ENCODE measurements at places on chromosomes 6 and 20. TPM values are rescaled to one million over a fixed set of nuclear protein-coding genes. Genes with fewer than 3 reads are reported as not detected.

The TENT5A gene
- total RNA-seq: 6.2 TPM

The GPR6 gene
- not detected for total RNA-seq

The MUC22 gene
- total RNA-seq: not detected

The KIF25 gene
- not detected for total RNA-seq

The ADGRF5 gene
- total RNA-seq: not detected

The FOXA2 gene
- total RNA-seq: not detected

The ADGRB3 gene
- total RNA-seq: not detected

DNA sequence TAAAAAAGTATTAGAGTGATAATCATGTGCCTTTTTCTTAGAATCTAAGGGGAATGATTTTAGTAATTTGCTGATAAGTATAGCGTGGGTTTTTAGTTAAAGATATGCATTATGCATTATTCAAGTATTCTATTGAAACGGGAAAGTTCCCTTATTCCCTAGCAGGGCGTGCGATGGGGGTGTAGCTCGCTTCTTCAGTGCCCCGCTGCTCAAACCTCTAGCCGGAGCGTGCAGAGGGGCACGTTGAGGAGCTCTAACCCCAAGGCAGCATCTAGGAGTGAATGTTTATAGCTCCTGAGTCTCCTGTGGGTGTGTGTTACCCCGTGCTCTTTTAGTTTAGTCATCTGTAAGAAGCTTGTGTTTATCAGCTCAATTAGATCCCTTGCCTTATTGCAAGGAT lies 1339.5 kb upstream of the MAP3K7 start:
- DNase-seq: no peak
- no peaks in the 10 kb centered on the region for H3K4me1 ChIP-seq
- no peaks in the 10 kb centered on the region for H3K36me3 ChIP-seq
- no peak overlapping the region for H3K27ac ChIP-seq

DNA sequence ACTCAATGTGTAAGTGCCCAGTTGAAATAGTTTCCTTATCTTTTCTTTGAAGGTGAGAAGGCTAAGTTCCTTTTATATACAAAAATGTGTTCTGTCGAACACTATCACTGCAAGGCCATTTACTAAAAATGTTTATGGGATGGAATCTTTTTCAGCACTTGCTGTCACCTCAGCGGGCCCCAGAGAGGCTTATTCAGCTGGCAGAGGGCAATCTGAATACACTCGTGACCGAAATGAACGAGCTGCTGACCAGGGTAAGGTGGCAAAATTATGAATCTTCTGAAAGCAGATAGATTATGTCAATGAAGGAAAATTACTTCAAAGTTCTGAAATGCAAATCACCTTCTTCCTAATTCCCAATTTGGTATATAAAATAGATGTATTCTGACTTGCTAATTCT lies 340.2 kb downstream of the ARHGAP18 start:
- H3K27ac ChIP-seq: peak overlapping the region; percentile 41
- no peaks in the 10 kb centered on the region for H3K27me3 ChIP-seq
- peaks cover 17% of the 10 kb centered on the region for H3K4me1 ChIP-seq
- H3K4me3 ChIP-seq: peak overlapping the region; percentile 45
- DNase-seq: no peak

DNA sequence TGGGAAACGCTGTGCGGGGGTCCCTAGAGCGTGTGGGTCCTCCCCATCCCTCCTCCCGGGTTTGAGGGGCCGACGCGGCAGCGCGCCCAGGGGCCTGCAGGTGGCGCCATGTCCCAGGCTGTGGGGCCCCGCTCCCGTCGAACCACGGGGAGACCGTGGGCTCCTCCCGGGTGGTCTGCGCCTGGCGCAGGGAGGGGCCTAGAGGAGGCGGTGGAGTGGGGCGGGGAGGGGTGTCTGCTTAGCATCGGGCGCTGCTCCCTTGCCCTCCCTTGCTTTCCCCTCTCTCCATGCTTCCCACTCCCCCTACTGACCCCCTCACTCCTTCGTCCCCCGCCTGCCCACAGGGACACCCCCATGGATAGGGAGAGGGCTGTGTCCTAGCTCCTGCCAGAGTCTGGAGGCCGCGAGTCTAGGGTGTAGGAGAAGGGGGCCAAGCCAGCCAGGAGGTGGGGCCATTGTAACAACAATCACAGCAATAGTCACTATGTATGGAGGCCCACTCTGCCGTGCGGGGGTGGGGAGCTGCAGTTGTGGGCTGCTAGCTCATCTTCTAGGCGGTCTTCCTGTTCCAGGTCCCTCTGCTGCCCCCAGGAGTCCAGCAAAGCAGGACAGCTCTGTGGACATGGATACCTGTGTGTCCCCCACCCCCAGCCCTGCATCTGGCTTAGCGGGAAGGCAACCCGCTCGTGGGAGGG lies 51.7 kb downstream of the CHMP4B start:
- peak; percentile 20 for DNase-seq
- H3K4me1 ChIP-seq: peaks cover 21% of the 10 kb centered on the region
- peaks cover 4% of the 10 kb centered on the region for H3K36me3 ChIP-seq
- H3K27me3 ChIP-seq: no peaks in the 10 kb centered on the region
- H3K27ac ChIP-seq: no peak overlapping the region

DNA sequence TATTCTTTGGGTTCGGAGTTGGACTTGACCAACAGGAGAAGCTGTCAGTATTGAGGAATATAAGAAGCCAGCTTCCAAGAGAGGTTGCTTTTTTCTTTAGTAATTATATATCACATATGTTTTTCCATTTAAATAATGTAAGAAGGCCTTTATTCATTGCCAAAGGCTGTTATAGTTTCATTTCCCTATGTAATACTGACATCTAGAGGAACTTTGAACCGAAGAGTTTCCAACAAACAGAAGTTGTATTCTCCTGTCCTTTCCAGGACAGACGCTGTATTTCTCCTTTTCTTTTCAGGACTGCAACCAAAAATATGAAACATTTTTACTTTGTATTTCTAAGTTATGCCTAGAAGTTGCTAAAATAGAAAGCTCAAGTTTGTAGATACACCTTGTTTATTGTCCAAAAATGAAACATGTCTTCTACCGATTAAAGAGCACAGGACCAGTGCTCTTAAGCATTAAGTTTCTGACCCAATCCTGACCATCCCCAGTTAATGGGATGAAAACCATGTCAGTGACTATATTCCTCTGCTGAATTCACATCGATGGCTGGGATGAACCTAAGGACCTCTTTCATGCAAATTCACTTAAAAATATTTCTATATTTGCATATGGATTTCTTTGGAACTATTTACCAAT lies 55.1 kb downstream of the MYLK4 start:
- peaks cover 2% of the 10 kb centered on the region for H3K4me1 ChIP-seq
- no peak overlapping the region for H3K27ac ChIP-seq
- H3K27me3 ChIP-seq: peaks cover 16% of the 10 kb centered on the region

GRCh38 chr6:43454290-43454695 lies 1.1 kb downstream of the DLK2 start:
- peaks cover 3% of the 10 kb centered on the region for H3K36me3 ChIP-seq
- peak overlapping the region; percentile 91 for H3K4me3 ChIP-seq
- H3K4me1 ChIP-seq: peaks cover 17% of the 10 kb centered on the region
- H3K27me3 ChIP-seq: peaks cover 12% of the 10 kb centered on the region
- peak; percentile 46 for DNase-seq

- H3K4me3 ChIP-seq: no peak overlapping the region
- H3K27me3 ChIP-seq: no peaks in the 10 kb centered on the region
- no peak overlapping the region for H3K27ac ChIP-seq
- no peaks in the 10 kb centered on the region for H3K4me1 ChIP-seq
- no peak for DNase-seq
Observed at GRCh38 chr6:97668716-97669115, 385.7 kb upstream of the MMS22L start.

DNA sequence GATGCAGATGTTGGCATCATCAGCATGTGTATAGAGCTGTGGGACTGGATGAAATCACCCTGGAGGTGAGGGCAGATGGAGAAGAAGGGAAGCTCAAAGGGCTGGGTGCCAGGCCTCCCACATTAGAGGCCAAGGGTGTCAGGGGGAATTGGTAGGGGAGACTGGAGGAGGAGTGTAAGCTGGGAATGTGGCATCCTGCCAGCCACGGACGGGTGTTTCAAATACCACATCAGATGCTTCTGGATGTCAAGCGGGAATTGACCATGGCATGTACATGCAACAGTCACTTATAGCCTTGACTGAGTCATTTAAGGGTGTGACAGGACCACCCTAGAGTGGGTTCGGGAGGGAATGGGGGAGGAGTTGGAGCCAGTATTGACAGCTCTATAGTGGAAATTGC lies 9.6 kb downstream of the ERGIC3 start:
- peaks cover 11% of the 10 kb centered on the region for H3K36me3 ChIP-seq
- H3K27ac ChIP-seq: no peak overlapping the region
- DNase-seq: no peak
- no peak overlapping the region for H3K4me3 ChIP-seq
- no peaks in the 10 kb centered on the region for H3K27me3 ChIP-seq
- peaks cover 6% of the 10 kb centered on the region for H3K4me1 ChIP-seq

DNA sequence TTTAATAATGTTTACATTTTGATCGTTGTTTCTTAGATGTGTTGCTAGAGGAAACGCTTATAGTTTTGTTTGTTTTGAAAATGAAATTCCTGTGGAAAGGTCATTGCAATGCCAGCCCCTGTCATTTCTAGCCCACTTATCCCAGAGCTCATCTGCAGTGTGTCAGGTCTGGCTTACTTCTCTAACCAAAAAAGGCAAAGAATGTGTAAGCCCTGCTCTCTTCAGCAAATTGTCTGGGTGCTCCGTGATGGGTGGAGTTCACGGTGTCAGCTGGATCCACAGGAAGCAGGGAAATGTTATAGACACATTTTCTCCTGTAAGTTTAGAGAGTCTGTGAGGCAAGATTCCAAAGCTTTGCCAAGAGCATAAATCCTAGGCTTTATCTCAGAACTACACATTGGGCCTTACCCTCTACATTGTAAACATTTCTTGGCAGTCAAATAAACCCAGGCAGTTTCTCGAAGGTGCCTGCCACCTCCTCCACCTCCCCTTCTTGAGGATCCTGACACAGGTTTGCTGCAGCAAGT lies 50.9 kb downstream of the RPRD1B start:
- no peaks in the 10 kb centered on the region for H3K27me3 ChIP-seq
- H3K36me3 ChIP-seq: peaks cover 18% of the 10 kb centered on the region
- H3K27ac ChIP-seq: peak overlapping the region; percentile 67

DNA sequence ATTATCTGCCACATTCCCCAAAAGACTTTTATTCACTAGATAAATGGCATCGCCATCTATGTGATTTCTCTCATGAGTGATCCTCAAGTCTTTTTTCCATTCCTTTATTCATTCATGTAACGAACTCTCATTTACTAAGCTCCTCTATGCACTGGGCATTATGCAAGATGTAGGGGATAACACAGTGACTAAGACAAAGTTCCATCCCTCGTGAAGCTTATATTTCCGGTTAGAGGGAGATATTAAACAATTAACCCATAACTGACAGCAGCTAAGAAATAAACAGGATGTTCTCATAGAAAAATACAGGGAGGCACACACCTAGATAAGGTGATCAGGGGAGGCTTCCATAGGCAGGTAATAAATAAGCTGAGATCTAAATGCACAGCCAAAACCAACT lies 17.2 kb upstream of the PREX1 start:
- no peak overlapping the region for H3K4me3 ChIP-seq
- H3K36me3 ChIP-seq: no peaks in the 10 kb centered on the region
- H3K27ac ChIP-seq: no peak overlapping the region
- DNase-seq: no peak
- peaks cover 2% of the 10 kb centered on the region for H3K27me3 ChIP-seq
- H3K4me1 ChIP-seq: peaks cover 14% of the 10 kb centered on the region

- no peaks in the 10 kb centered on the region for H3K4me1 ChIP-seq
- H3K4me3 ChIP-seq: no peak overlapping the region
- H3K36me3 ChIP-seq: no peaks in the 10 kb centered on the region
- peaks cover 15% of the 10 kb centered on the region for H3K27me3 ChIP-seq
- H3K27ac ChIP-seq: no peak overlapping the region
- no peak for DNase-seq
Observed at GRCh38 chr6:71524201-71524600, 235.6 kb downstream of the OGFRL1 start.

DNA sequence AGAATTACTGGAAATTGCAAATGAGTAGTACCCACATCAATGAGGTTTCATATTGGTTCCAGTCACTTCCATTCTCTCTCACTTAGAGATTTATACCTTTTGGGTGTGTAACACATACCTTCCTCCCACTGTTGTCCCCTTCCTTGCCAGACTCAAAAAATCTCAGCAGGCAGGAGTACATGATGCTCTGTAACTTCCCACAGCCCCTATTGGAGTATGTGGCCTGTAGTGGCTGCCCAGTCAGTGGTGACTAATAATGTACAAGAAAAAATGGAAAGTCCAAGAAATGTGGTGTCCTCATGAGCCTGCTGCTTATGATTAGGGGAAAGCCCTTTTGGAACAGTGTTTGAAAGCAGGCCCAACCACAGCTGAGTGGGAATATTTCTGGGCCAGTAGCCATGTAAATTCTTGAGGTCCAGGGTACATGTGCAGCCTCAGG lies 312.0 kb downstream of the ZFAND3 start:
- no peak for DNase-seq
- H3K27me3 ChIP-seq: no peaks in the 10 kb centered on the region
- no peak overlapping the region for H3K27ac ChIP-seq
- H3K4me1 ChIP-seq: peaks cover 35% of the 10 kb centered on the region
- H3K36me3 ChIP-seq: peaks cover 8% of the 10 kb centered on the region

- no peaks in the 10 kb centered on the region for H3K36me3 ChIP-seq
- no peaks in the 10 kb centered on the region for H3K4me1 ChIP-seq
Observed at GRCh38 chr6:113825781-113826180, 31.4 kb upstream of the MARCKS start.

- H3K4me3 ChIP-seq: no peak overlapping the region
- no peak for DNase-seq
- no peak overlapping the region for H3K27ac ChIP-seq
- no peaks in the 10 kb centered on the region for H3K36me3 ChIP-seq
- H3K4me1 ChIP-seq: no peaks in the 10 kb centered on the region
Observed at GRCh38 chr6:109197061-109197460, 101.8 kb downstream of the CEP57L1 start.

DNA sequence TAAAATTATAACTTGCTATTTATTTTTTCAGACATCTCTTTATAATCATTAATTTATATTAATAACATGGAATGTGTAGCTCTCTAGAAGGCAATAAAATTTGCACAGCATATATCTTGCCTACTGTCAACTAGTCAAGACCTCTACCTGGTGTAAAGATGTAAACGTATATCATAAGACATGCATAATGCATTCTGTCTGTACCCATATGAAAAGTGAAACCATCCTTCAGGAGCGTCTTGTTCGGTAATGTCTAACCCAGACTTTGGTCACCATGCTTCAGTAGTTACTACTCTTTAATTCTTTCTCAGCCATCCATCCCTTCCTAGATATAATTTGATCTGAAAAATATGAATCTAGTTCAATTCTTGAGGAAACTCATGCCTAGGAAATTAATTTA lies 21.0 kb downstream of the CEP43 start:
- H3K36me3 ChIP-seq: peaks cover 2% of the 10 kb centered on the region
- no peak for DNase-seq
- H3K27ac ChIP-seq: peak overlapping the region; percentile 51
- H3K4me3 ChIP-seq: peak overlapping the region; percentile 22
- H3K27me3 ChIP-seq: no peaks in the 10 kb centered on the region

DNA sequence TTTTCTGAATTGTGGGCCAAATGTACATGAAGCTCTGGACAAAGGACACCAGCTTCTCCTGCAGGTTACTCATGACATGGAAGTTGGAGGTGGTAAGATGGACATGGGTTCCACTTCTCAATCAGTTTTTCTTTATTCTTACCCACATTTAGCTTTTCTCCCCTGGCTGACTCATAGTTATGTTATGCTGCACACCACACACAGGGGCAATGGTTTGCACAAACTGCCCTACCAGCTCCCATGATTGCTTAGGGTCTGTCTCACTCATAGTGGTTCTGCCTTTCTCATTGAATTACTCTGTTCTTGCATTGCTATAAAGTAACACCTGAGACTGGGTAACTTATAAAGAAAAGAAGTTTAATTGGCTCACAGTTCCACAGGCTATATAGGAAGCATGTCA lies 4.5 kb upstream of the CD109 start:
- H3K27me3 ChIP-seq: peaks cover 72% of the 10 kb centered on the region
- no peak overlapping the region for H3K4me3 ChIP-seq
- H3K27ac ChIP-seq: no peak overlapping the region
